ENCODE measurements at places on chromosomes 13 and 19.
A peak's percentile ranks its signal among the peaks of the same experiment; 100 is the strongest.

DNA sequence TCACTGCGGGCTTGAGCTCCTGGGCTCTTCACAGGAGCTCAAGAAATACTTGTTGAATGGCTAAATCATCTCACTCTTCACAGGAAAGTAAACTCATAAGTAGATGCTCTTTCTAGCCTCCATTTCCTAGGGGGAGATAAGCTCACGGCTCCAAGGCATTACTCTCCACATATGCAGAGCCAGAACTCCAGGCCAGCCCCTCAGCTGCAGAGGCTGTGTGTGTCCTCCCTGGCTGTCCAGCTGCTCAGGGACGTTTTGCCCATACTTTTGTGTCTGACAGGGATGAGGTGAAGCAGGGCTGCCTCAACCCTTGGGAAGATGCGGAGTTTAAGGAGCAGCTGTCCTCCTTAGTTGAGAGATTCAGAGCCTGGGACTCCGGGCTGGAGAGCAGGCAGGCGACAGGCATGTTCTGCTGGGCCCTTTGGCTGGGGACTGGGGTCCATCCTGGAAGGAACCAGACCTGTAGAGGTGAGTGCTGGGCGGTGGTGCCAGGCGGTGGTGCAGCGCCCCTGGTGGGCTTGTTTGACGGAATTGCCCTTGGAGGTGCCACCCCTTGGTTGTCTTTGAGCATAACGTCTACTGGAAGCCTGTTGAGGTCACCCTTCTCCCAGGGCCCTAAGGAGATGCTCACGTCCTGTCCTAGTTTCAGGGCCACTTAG, 20.5 kb upstream of the SLC15A1 start:
- no peak for DNase-seq

GRCh38 chr19:4431296-4431695, 26.3 kb downstream of the UBXN6 start:
- no peak for DNase-seq

- DNase-seq = no peak
Observed at GRCh38 chr13:89372193-89372592, 1701.0 kb downstream of the SLITRK5 start.

DNA sequence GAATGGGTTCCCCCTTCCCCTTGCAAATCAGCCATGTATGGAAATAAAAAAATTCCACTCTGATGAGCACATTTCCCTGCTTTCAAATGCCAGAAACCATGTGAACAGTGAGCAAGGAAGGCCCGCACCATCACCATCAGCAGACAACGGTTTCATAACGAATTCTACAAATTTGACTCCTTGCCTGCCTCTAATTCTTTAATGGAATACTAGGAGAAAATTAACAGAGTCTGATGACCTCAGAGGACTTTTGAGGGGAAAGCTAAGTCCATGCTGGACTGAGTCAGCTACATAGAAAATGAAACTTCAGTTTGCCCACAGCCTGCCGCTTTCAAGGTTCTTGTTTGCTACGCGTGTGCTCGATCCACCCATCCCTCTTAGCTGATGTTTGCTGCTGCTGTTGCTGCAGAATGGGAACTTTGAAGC, 46.7 kb upstream of the KL start:
- peak; percentile 59 for DNase-seq

DNA sequence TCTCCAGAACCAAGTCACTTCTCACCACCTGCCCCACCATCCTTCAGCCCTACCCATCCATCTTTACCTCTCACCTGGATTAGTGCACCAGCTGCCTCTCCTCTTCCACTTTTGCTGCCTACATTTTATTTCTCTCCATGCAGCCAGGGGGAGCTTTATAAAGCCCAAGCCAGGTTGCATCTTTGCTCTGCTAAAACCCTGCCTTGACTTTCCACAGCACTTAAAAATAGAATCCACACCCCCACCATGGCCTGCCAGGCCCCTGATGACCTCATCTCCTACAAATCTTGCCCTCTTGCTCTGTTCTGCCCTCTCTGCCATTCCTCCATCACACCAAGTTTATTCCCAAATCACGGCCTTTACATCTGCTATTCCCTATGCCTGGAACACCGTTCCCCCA, 1.8 kb downstream of the HOOK2 start:
- DNase-seq = no peak

GRCh38 chr13:77874406-77874805, 44.2 kb downstream of the EDNRB start:
- DNase-seq = no peak

DNA sequence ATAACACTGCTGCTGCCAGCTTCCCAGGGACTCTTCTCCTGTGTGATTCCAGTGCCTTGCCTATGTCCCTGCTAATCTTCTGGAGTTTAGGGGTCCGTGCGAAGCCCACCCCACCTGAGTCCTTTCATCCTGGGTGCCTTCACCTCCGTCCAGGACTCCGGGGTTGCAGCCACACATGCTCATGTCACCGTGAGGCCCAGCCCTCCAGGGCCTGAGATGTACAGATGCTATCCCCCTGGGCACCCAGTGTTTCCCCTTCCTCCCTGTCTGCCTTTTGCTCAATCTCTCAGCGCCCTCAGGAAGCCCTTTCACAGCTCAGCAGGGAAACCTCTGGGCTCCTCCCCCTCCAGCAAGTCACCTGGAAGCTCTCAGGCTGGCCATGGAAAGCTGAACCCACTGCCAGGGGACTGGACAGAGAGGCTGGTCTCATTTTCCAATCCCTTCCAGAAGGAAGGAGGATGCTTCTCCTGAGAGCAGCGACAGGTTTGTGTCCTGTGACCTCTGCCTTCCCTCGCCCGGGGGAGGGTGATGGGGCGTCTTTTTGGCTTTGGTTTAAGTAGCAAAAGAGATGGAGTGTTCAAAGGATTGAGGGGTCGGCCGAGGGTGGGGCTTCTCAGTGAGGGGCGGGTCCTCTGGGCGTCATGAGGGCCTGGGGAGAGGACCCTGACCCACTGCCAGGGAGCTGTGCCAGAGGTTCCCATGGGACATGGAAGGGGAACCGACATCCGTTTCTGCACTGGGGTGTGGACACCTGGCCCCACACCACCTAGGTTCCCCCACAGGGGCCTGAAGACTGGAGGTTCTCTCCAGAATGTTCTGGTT, 30.8 kb upstream of the TFDP1 start:
- peak; percentile 42 for DNase-seq

GRCh38 chr13:40058757-40059236, 403.3 kb downstream of the COG6 start:
- DNase-seq = no peak

DNA sequence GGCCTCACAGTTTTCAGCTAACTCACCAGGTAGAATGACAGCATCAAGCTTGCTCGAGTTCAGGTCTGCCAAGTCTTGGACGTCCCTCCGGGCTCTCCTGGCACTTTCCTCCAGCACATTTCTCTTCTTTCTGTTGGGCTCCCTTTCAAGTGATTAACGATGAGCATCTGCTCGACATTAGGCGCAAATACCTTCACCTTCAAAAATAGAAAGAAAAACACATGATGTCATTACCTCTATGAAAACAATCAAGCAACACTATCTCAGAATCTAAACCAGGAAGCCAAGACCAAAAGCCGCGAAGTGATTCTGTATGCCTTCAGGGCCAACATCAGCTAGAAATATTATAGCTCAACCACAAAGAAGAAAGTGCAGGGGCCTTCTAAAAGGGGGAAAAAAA, 15.4 kb upstream of the CLN5 start:
- no peak for DNase-seq

- DNase-seq = no peak
Observed at GRCh38 chr19:18294467-18294864, 13.0 kb upstream of the JUND start.

DNA sequence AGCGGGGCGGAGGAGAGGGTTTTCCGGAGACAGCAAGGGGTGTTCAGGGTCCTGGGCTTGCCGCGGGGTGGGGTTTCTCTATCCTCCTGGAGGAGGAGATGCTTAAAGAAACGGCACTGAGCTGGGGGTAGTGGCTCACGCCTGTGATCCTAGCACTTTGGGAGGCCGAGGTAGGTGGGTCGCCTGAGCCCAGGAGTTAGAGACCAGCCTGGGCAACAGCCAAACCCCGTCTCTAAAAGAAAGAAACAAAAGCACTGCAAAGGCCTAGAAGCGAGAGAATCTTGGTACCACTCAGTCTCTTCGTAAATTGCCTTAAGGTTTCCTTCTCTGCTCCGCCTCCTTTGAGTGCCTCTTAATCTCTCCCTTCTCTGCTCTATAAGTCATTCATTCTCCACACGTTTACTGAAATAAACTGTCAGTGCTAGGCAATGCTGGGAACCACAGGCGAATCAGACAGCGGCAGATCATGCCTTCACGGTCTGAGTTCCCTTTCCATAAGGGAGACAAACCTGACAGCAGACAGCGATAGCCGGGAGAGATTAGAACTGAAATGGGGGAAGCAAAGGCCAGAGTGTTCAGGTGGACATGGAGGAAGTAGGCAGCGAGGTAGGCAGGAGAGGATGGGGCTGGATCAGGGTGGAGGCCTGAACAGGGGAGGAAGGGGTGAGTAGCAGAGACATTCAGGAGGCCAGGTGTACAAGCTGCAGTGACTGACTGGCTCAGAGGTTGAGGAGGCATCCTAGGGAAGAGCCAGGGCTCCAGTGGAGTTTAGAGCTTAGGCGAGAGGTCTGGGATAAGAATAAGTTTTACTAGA, 580 bp downstream of the EIF3K start:
- no peak for DNase-seq

GRCh38 chr19:10424011-10424637, 3.8 kb downstream of the PDE4A start:
- DNase-seq = peak; percentile 76

- DNase-seq = no peak
Observed at GRCh38 chr19:6718741-6719539, 1.5 kb downstream of the C3 start.

DNA sequence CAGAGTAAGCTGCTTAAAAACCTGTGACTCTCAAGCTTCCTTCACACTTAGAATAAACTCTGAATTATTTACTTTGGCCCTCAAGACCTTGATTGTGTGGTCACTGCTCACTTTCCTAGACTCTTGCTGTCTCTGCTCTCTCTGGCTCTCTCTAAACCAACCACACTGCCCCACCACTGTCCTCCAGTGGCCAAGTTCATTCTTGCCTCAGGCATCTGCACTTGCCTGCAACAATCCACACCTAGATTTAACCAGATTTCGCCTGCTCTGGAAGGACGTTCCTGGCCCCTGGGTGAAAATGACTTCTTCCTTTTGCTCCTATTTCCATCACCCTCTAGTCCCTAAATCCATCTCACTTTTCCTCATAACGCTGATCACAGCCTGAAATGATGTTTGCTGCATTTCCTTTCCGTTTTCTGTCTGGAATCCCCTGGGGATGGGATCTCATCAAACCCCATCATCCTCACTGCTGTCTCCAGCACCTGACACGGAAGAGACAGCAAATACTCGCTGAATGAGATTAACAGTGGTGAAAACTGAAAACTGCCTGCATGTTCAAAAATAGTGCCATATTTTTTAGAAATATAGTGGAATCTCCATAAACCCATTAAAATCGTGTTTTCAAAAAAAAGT, 232.6 kb downstream of the UQCRFS1 start:
- DNase-seq = no peak

DNA sequence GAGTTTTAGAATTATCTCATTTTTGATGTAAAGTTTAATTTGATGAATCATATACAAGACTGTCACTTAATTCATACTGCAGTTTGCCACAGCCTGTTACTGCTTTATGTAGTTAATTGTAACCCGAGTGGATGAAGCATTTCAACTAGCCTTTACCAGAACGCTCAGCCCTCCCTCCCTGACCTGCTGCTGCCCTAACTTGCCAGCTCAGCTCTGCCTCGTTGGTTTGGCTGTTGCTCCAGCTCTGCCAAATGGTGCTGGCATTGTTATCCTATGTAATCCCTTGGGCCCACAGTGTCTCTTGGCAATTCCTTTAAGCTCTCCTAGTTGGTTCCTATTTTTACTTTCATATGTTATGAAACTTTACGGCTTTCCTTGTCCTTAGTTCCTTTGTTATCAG, 113.3 kb downstream of the LMO7 start:
- no peak for DNase-seq
